ENCODE measurements at places on chromosomes 3 and 15. TPM values are rescaled to one million over a fixed set of nuclear protein-coding genes. Genes with fewer than 3 reads are reported as not detected.
A peak's percentile ranks its signal among the peaks of the same experiment; 100 is the strongest.

ASB14 gene
- total RNA-seq, result not detected

GABRA5 gene
- 8.3 TPM for total RNA-seq

CD80 gene
- total RNA-seq, result not detected

- no peak overlapping the region for H3K27ac ChIP-seq
- H3K4me3 ChIP-seq, result no peak overlapping the region
- H3K27me3 ChIP-seq, result no peaks in the 10 kb centered on the region
- H3K4me1 ChIP-seq, result peaks cover 5% of the 10 kb centered on the region
Observed at GRCh38 chr3:177282119-177282655, 84.9 kb upstream of the TBL1XR1 start.

DNA sequence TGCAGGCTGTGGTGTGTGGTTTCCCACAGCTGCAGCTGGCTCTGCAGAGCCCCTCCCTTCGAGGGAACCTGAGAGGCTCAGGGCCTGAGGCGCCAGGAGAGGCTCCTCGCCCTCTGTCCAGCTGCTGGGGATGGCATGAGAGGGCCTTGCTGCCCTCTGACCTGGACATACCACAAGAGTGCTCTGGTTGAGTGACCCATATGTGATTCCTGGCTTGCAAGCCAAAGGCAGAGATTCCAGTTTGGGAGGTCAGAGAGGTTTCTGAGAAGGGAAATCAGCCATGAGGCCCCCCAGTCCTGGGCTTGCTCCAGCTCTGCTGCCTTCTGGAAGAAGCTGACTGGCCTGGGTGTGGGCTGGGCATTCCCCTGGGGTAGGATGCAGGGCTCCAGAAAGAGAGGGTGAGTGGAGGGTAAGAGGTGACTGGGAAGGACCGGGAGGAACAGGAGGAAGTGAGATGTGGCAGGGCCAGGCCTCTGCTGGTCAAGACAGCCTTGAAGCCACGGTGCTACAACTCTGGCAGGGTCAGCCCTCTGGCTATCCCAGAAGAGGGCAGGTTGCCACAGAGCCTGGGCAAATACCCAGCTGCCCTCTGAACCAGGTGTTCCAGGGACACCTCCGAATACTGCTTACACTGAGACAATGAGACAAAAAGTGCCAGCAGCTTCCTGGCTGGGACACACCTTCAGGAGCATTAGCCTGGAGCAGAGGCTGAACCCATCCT, 16.0 kb upstream of the SRP14 start:
- no peaks in the 10 kb centered on the region for H3K27me3 ChIP-seq
- H3K36me3 ChIP-seq, result no peaks in the 10 kb centered on the region
- H3K4me1 ChIP-seq, result peaks cover 21% of the 10 kb centered on the region
- DNase-seq, result peak; percentile 82

GRCh38 chr3:157188391-157188790, 28.4 kb upstream of the CCNL1 start:
- H3K36me3 ChIP-seq, result peaks cover 7% of the 10 kb centered on the region
- no peak overlapping the region for H3K4me3 ChIP-seq
- no peaks in the 10 kb centered on the region for H3K4me1 ChIP-seq
- H3K27me3 ChIP-seq, result no peaks in the 10 kb centered on the region
- H3K27ac ChIP-seq, result no peak overlapping the region

GRCh38 chr3:41464401-41464800, 265.1 kb downstream of the CTNNB1 start:
- H3K27me3 ChIP-seq, result no peaks in the 10 kb centered on the region
- no peaks in the 10 kb centered on the region for H3K4me1 ChIP-seq
- DNase-seq, result peak; percentile 5

- no peaks in the 10 kb centered on the region for H3K27me3 ChIP-seq
- H3K4me3 ChIP-seq, result peak overlapping the region; percentile 72
- peak; percentile 55 for DNase-seq
- H3K27ac ChIP-seq, result peak overlapping the region; percentile 80
- H3K4me1 ChIP-seq, result peaks cover 25% of the 10 kb centered on the region
Observed at GRCh38 chr15:66703540-66703941, 1.5 kb downstream of the SMAD6 start.

DNA sequence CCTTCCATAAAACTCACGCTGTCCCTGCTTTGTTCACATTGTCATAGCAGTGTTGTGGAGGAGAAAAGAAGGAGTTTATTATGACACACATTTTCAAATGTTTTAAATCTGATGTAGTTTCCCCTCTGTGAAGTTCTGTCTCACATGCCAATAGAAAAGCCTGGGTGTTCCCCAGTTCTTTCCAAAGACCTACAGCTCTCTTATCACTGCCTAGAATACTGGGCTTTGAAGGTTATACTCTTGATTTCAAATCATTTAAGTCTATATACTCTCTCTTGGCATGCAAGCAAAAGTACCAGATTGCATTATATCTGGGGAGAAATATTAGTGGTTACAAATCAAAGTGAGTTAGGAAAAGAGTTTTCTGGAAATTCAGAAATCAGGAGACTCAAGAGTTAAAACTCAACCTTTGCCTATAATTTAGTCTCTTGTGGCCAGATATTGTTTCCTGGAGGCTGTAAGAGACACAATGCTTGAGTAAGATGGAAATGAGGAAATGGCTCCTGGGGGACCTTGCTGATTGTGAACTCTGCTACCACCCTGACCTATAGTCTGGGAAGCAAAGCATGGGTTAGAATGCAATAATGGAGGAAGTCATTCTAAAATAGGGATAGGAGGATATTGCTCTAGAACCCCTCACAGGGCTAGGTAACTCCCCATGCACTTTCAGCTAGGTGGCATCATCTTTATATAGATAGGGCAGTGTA, 182.8 kb downstream of the KCNAB1 start:
- peaks cover 2% of the 10 kb centered on the region for H3K4me1 ChIP-seq
- H3K4me3 ChIP-seq, result no peak overlapping the region
- DNase-seq, result no peak

DNA sequence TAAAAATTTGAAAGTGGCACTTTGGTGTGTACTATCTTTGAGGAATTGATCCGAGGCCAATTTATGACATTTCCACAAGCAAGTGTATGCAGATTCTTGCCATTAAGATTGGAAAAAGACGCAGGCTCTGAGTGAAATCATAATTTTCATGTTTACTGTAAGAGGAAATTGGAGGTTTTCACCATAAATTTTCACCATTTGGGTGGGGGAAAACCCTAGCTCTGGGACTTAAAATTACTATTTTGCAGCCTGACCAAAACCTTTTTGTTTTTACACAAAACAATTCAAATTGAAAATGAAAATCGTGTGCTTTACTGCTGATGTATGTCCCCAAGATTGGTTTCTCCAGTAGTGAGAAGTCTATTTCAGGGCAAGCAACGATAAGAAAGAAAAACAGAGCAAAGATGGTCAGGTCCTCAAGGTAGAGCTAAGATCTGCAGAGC, 282.6 kb downstream of the FOXP1 start:
- peaks cover 7% of the 10 kb centered on the region for H3K4me1 ChIP-seq
- no peak overlapping the region for H3K27ac ChIP-seq
- no peaks in the 10 kb centered on the region for H3K27me3 ChIP-seq

- no peak overlapping the region for H3K27ac ChIP-seq
- no peaks in the 10 kb centered on the region for H3K27me3 ChIP-seq
- peaks cover 2% of the 10 kb centered on the region for H3K4me1 ChIP-seq
Observed at GRCh38 chr3:111928613-111929012, 50.2 kb upstream of the ABHD10 start.

DNA sequence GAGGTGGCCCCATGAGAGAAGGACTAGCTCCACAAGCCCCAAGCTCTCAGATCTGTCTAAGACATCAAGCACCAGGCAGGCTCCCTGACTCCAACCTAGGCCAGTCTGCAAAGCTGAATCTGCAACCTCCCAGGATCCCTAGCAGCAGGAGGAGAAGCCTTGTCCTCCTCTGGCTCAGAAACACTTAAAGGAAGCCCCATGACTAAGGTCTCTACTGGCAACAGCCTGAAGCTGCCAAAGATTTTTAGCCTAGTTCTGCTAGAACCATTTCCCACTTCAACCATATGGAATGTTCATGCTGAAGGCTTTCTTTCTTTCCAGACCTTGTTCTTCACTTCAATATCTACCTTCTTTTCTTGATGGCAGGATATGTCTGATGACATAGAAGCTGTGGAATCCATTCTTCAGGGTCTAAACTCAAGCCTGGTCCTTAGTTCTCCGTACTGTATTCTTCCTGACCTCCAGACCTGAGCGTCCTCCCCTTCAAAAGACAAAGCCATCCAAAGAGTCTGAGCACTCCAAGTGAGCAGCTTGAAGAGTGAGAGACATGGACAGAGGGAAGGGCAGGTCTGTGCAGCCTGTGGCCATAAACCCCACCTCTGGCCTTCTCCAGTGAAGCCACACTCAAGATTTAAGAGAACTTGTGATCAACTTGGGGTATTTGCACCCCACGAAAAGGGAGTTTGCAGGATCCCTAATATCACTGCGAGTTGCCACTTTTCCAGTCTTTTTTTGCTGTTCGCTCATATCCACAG, 23.1 kb downstream of the SST start:
- H3K36me3 ChIP-seq, result no peaks in the 10 kb centered on the region
- H3K4me1 ChIP-seq, result no peaks in the 10 kb centered on the region
- no peak for DNase-seq
- peaks cover 7% of the 10 kb centered on the region for H3K27me3 ChIP-seq
- H3K4me3 ChIP-seq, result no peak overlapping the region
- H3K27ac ChIP-seq, result no peak overlapping the region

- H3K27me3 ChIP-seq, result no peaks in the 10 kb centered on the region
- H3K4me3 ChIP-seq, result no peak overlapping the region
Observed at GRCh38 chr3:156732261-156732660, 57.9 kb downstream of the TIPARP start.

DNA sequence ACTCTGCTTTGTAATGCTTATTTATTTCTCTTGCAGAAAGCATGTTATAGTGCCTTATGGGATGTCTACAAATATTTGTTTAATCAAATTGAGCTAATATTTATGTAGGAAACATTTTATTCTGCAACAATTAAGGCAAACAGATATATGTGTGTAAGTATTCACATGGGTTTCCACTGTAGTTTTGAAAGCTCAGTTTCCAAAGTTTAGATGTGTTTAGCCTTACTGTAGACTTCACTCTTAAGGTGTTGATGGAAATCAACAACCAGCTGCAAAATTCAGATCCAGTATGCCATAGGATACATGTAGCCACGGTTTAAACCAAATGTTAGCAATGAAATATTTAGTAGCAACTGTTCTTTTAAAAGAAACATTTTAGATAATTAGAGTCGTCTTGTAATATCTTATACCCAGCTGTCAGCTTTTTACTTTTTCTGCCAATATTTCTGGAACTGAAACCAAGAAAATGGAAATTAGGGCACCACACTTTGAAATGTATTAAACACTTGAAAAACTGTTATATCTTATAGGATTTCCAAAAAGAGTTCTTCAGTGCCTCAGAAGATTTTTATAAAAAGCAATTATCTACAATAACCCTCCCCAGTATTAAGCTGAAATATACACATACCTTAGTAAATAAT, 18.5 kb downstream of the PIK3CA start:
- H3K4me1 ChIP-seq, result peaks cover 2% of the 10 kb centered on the region
- no peaks in the 10 kb centered on the region for H3K27me3 ChIP-seq
- H3K27ac ChIP-seq, result no peak overlapping the region
- H3K4me3 ChIP-seq, result no peak overlapping the region

DNA sequence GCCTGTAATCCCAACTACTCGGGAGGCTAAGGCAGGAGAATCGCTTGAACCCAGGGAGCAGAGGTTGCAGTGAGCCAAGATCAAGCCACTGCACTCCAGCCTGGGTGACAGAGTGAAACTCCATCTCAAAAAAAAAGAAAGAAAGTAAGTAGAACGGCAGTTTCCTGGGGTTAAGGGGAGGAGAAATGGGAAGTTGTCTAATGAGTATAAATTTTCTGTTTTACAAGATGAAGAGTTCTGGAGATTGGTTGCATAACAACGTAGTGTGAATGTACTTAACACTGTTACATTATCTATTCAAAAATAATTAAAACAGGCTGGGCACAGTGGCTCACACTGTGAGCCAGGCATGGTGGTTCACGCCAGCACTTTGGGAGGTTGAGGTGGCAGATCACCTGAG, 45.4 kb downstream of the GRK7 start:
- no peak overlapping the region for H3K27ac ChIP-seq
- DNase-seq, result no peak
- H3K4me3 ChIP-seq, result no peak overlapping the region

GRCh38 chr3:78267235-78267634, 1227.3 kb downstream of the ROBO2 start:
- H3K36me3 ChIP-seq, result no peaks in the 10 kb centered on the region
- H3K27ac ChIP-seq, result no peak overlapping the region
- DNase-seq, result no peak
- no peak overlapping the region for H3K4me3 ChIP-seq
- H3K27me3 ChIP-seq, result no peaks in the 10 kb centered on the region

All from IMR-90 (cell line).